ENCODE measurements at places on chromosomes 12 and 14.

DNA sequence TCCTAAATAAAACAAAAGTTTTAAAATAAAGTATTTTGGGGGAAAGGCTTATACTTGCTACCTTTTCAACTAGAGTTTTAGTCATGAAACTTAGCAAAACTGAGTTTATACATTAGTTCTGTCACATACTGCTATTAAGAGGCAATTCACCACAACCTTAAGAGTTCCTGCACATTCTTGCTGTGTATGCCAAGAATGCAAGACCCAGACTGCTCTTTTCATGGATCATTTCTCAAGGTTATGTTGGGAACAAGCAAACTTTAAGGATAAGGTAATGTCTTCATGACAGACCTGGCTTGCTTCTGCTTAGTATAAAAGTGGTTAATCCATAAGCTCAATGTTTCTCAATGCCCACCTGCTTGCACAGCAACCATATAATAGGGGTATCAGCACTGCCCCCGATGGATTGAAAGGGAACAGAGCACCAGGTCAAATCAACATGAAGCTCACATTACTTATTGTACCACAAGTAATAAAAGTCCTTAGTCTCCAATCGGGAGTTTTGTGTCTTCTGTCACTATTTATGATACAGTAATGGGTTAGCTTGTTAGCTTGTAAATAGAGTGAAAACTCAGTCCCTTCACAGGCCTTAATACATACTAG is 67.6 kb downstream of the KIF21A start:
- DNase-seq = no peak

DNA sequence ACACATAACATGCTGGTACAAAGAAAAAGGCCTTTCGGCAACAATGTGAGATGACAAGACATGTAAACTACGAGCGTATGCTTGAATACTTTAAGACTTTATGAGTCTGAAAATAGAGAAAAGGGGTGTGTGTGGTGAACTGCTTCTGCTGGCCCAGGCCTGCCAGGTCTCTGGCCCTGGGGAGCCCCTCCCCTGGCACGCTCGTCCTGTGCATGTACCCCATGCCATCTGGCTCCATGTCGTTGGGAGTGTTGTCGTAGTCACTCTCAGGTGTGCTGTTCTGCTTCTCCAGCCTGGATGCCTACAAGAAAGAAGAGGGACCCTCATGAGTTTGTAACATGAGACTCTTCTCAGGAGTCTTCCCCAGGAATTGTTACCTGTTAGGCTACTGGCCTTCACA is 38.9 kb downstream of the TCHP start:
- DNase-seq = no peak

- DNase-seq = no peak
Measured at GRCh38 chr12:229441-230191, 15.7 kb upstream of the SLC6A12 start.

GRCh38 chr14:56092763-56093162 is 25.4 kb upstream of the PELI2 start:
- no peak for DNase-seq

DNA sequence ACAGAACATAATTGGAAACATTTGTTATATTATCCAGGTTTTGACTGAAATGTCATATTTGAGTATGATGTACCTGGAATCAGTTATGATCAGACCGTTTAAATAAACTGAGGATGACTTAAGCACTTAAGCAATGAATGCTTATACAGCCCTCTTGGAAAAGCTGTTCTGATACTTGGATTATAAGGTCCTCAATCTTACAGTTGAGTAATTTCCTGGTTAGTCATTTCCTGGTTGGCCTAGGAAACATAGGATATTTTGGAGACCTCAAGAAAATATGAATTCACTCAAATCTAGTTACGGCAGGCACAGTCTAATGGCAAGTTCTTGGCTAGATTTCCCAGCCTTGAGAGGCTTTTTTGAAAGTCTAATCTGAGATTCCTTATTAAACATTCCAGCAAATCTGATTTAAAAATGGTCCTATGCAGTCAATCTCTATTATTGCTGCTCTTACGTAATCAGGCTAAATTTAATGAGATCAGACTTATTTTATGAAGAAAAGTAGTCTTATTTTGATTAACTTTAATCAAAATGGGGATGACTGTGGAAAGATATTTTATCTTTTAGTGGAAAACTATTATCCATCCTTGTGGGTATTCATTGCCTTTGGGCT is 447.2 kb downstream of the SNAPC1 start:
- no peak for DNase-seq

DNA sequence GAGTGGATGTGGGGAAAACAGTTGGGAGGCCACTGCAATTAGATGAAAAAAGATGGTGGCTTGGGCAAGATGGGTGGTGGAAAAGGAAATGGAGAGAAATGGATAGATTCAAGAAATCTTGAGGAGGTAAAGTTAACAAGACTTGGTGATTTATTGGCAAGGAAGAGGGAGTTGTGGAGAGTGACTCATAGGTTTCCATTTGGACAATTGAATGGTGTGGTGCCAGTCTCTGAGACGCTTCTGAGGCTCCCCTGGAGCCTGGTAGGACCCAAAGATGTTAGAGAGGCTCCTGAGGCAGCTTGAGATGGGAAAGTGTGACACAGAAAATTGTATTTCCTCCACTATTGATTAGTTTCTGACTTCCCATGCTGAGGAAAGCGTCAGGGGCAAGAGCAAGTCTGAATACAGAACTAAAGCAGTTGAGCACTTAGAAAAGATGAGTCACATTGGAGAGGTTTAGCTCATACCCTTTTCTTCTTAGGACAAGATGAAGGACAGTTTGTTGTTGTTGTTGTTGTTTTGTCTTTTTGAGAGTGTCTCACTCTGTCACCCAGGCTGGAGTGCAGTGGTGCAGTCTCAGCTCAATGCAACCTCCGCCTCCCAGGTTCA is 4.5 kb downstream of the PRPF40B start:
- no peak for DNase-seq

DNA sequence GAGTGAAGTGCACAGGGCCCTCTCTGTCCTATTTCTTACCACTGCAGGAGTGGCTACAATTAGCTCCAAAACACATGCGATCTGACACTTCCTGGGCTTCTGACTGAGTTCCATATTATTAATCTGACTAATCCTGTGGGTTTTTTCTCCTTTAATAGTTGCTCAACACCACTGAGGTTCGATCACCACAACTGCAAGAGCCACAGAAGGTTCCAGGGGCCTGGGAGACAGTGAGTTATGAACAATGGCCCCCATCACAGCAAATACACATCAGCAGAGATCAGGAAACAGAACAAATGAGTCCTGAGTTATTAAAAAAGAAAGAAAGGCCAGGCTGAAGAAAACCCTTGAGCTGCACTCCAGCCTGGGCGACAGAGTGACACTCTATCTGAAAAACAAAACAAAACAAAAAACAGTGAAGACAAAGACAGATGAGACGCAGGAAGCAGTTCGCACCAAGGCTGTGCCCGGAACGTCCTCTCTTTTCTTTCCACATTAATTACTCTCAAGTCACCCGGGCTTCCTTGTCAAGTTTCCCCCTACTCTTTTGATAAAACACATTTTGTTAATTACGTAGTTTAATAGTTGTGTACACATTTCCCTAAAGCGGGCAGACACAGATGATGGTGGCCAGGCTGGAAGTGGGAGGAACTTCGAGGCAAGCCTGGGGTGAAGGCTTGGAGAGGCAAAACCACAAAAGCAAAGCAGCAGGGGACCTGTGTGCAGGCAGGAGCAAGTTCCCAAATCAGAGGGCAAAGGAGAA is 42.7 kb downstream of the CDC42BPB start:
- DNase-seq = no peak

DNA sequence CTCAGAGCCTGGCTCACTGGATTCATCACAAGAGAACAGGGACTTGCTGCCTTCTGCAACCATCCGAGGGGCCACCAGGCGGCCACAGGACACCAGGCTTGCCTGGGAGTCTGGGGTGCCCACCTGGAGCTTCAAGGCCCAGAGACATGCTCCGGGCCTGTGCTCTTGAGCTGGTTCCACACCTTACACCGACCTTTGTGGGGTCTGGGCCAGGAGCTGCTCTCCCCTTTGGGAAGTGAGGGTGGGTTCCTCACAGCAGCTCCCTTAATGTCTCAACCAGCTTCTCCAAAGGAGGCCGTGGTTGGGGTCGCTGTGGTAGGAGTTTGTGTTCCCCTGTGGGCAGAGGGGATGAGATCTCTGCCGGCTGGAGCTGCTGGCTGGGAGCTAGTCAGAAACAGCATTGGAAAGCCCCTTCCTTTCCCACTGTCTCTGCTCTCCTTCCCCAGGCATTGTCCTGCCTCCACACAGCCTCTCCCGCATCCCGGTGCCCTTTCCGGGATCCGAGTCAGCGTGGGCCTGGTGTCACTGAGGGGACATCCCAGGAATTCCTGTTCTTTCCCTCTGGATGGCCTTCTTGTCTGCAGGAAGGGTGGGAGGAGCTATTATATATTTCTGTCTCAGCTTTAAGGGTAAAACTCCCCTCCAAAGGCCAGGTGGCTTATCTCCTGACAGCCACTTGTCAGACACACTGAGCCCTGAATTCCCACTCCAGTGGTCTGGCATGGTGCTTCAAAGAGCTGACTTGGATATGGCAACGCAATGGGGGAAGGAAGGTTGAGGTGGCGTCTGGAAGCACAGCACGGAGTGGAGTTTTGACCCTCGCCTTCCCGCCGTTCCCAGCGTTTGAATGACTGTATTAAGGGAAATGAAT is 5.1 kb upstream of the PAPLN start:
- DNase-seq = no peak

DNA sequence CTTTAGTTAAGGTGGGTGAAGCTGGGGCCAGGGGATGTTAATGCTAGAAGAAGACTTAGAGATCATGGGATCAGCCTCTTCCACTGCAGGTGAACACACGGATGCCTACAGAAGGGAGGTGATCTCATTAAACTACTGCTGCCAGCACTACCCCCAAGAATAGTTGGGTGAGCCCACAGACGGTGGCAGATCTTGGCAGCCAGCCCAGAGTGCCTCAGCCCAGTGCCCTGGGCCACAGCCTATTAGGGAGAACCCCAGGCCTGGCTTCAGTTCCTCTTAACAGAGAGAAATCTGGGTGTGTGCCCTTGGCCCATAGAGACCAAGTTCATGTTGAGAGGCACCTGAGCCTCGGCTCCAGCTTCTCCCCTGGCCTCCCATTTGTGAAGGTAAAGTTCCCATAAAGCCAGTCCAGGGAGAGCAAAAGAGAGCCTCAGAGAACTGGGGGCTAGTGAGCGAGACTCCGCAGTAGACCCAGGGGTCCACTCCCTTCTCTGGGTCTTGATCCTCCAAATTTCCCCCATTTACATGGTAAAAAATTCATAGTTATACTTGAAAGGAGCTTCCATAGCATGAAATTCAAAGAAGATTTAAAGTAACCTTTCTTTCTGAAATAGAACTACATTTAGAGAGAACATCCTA is 125.0 kb upstream of the CCND2 start:
- DNase-seq = no peak

DNA sequence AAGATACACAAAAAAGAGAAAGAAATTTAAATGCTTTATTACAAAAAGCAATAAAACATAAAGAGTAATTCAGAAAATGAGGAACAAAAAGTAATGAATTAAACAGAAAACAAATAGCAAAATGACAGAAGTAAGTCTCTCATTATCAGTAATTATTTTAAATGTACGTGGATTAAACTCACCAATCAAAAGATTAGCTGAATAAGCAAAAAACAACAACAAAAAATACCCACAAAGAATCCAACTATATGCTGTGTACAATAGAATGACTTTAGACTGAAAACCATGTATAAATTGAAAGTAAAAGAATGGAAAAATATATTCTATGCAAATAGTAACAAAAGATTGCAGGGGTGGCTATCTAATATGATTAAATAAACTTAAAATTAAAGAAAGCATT is 1006.8 kb downstream of the SLC16A7 start:
- no peak for DNase-seq

- DNase-seq = no peak
Measured at GRCh38 chr14:23605931-23606585, 27.5 kb upstream of the JPH4 start.

GRCh38 chr14:74636424-74637177 is 24.6 kb upstream of the LTBP2 start:
- no peak for DNase-seq

DNA sequence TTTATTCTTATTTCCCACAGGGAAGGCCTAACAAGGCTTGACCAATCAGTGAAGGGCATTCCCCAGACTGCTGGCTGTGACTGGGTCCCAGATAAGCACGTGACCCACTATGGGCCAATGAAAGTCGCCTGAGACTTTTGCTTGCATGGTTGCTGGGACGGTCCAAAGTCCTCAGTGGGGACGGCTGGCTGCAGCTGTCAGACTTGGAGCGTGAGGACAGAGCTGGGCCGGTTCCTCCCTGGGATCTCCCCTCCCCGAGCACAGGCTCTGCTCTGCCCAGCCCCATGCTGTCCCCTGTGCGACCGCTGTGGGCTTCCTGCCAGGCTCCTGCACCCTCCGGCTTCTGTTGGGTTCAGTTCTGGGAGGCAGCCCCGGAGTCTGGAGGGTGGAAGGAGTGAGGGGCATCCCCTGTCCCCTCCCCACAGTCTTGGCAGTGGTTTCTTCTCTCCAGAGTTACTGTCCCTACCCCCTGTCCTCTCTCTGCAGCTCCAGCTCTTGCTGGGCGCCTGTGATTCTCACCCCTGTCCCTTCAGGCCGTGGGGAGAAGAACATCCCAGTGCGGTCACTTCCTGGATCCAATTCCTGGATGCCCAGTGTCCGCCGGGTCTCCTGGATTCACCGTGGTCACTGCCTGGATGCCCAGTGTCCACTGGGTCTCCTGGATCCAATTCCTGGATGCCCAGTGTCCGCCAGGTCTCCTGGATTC is 50.1 kb downstream of the GALNT9 start:
- DNase-seq = no peak

DNA sequence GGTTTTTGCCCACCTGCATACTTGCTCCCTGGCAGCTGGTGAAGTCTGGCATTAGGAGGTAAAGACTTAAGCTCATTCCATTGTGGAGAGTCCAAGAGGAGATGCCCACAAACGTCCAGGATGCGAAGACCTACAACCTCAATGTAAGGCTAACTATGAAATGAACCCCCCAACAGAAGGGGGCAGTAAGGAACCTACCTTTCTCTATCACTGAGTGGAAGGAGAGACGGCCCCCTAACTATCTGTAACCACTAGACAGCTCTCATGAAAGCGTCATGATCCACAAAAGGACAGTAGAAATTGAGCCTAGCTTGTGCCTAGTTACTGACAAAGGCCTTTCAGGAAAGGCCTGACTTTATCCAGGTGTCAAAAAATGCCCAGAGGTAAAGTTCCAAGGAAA is 55.3 kb downstream of the ZFYVE21 start:
- DNase-seq = no peak

DNA sequence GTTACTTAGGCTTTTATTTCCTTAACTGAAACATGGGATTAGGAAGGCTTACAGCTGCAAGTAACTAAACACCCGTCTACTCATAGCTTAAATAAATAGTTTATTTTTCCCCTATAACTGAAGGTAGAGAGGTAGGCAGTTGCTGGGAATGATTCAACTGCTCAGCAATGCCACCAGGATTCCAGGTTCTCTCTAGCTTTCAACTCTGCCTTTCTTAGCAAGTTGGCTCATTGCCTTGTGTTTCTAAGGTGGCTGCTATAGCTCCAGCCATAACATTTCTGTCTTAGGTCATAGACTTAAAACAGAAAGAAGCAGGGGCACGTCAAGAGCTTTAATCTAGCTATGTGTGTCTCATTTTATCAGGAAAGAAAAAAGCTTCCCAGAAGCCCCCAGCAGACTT is 103.7 kb upstream of the MDM1 start:
- no peak for DNase-seq

GRCh38 chr12:59657266-59657665 is 61.4 kb downstream of the SLC16A7 start:
- no peak for DNase-seq

Measured in activated CD4-positive, alpha-beta T cell treated with anti-CD3 and anti-CD28 coated beads for 1 hour (primary cell).